ENCODE measurements at places on chromosomes 3 and 15.

DNA sequence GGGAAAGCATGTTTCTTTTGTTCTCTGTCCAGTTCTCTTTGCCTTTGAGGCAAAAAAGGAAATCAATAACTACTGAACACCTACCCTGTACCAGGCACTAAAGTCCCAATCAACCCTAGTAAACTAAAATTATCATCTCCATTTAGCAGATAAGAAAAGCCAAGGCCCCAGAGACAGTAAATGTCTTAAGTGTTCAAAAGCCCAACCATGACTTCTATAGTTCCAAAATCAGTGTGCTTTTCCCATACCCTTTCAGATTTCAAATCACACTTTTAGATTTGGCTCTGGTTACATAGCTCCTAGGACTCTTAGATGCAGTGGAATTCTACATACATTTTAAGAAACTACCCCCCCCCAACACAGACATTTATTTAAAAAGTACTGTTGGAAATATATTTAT, 63.5 kb downstream of the UACA start:
- DNase-seq, result no peak

GRCh38 chr3:108959017-108959416, 5.3 kb upstream of the GUCA1C start:
- DNase-seq, result no peak

DNA sequence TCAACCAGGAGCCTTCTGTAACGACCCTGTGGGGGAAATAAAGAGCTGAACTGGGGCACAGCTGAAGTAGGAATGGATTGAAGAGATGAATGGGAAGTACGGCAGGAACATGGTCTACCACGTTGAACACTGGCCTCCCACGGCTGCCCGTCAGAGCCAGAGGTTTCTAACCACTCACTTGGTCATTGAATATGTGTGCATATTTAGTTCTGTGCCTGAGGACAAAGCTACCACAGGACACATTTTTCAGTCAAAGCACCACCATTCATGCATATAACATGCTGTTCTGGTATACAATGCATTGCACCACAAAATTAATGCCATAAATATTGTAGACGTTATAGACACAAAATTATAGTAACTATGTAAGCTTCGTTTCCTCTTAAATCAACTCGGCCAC, 75.5 kb downstream of the MB21D2 start:
- no peak for DNase-seq

GRCh38 chr3:192435241-192435640, 292.1 kb downstream of the FGF12 start:
- DNase-seq, result no peak

DNA sequence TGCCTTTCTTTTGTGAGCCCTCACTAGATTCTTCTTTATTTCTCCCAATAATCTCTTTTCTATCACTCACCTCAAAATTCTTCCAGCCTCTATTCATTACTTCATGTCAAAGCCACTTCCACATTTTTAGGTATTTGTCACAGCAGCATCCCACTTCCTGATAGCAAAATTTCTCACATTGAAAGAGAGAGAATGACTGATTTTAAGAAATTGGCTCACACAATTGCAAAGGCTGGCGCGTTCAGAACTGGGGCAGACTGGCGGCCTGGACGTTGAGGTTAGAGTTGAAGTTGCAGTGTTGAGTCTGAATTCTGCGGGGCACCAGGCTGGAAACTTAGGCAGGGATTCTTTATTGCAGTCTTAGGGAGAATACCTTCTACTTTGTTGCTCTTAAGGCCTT, 117.9 kb downstream of the LRRC28 start:
- no peak for DNase-seq

DNA sequence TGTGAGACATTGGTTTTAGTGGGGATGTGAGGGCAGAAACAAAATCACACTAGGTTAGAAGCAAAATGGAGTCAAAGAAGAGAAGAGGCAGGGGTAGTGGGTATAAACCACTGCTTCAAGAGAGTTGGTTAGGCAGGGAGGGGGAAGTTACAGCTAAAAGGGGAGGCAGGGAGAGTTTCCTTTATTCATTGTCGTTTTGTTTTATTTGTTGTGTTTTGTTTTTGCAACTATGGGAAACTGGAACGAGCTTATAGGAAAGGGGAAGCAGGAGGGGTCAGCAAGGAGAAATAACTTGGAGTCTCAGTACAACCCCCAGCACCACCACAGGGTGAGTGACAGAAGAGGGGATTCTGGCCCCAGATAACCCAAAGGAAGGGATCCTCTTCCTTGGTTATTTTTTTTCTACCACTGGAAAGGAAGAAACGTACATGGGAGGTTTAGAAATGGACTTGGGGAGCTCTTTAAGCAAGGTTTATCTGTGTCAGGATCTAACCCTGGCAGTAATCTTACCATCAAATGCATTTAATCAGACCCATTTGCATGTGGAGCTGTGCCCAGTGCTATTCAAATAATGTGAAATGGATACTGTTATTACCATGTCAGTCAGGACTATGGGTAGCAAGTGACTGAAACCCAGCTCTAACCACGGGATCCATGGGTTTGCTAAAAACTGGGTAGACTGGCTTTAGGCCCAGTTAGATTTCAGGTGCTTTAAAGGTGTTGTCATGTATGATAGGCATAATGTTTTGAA, 68.7 kb downstream of the CCNL1 start:
- DNase-seq, result no peak

- no peak for DNase-seq
Measured at GRCh38 chr15:42140383-42141070, 15.9 kb downstream of the PLA2G4F start.

- DNase-seq, result no peak
Measured at GRCh38 chr3:128455786-128456748, 10.6 kb downstream of the DNAJB8 start.

DNA sequence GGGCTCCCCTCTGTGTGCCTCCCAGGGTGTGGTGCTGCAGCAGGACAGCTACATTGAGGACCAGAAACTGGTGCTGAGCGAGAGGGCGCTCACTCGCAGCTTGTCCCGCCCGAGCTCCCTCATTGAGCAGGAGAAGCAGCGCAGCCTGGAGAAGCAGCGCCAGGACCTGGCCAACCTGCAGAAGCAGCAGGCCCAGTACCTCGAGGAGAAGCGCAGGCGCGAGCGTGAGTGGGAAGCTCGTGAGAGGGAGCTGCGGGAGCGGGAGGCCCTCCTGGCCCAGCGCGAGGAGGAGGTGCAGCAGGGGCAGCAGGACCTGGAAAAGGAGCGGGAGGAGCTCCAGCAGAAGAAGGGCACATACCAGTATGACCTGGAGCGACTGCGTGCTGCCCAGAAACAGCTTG, 53.7 kb downstream of the KLHL25 start:
- DNase-seq, result no peak

DNA sequence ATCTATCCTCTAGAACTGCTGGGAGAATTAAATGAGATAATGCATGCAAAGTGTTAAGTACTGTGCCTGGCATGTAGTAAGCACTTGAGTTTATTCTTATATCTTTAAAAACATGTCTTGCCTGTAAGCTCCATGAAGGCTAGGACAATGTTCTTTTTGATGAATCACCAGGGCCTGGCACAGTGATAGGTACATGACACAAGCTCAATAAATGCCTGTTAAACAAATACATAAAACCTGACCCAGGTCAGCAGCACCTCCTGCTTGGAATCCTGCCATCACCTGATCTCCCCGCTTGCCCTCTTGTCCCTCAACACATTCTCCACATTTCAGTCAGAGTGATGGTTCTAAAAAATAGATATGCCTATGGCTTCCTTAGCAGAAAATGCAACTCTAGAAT, 186.8 kb downstream of the CHST2 start:
- DNase-seq, result no peak
